ENCODE measurements at places on chromosomes 16 and 17.

DNA sequence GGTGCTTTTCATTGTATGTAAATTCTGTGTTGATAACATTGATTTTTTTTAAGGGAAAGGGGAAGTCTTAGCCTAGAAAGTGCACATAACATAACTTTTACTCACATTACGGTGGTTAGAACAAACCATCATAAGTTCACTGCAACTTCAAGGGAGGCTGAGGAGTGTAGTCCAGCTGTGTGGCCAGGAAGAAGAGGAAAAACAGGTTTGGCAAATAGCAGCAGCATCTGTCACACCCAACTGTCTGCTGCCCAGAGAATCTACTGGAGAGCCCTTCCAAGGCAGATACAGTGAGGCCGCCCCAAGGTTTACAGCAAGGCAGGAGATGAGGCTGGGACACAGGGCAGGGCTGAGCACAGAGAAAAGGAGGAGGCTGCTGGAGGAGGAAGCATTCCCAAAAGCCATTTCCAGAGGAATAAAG is 60.6 kb downstream of the AIPL1 start:
- no peak for DNase-seq

- no peak for DNase-seq
These were observed 2.5 kb downstream of the HOXB1 start for GRCh38 chr17:48528153-48528935.

DNA sequence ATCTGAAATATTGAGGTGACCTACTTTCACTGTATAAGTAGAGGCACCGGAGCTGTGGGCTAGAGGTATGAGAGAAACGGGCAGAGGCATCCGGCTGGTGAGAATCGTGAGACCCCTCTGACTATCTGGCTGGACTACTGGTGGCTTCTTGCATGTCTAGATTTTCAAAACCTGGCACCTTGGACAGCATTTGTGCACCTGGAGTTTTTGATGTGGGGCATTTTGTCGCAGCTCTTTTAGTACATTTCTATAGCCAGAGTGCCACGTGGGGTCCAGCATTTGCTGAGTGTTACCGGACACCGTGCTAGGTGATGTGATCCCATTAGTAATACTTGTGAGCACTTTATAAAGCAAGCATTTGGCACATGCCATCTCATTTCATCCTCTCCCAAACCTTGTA is 32.6 kb upstream of the SHISA9 start:
- no peak for DNase-seq

DNA sequence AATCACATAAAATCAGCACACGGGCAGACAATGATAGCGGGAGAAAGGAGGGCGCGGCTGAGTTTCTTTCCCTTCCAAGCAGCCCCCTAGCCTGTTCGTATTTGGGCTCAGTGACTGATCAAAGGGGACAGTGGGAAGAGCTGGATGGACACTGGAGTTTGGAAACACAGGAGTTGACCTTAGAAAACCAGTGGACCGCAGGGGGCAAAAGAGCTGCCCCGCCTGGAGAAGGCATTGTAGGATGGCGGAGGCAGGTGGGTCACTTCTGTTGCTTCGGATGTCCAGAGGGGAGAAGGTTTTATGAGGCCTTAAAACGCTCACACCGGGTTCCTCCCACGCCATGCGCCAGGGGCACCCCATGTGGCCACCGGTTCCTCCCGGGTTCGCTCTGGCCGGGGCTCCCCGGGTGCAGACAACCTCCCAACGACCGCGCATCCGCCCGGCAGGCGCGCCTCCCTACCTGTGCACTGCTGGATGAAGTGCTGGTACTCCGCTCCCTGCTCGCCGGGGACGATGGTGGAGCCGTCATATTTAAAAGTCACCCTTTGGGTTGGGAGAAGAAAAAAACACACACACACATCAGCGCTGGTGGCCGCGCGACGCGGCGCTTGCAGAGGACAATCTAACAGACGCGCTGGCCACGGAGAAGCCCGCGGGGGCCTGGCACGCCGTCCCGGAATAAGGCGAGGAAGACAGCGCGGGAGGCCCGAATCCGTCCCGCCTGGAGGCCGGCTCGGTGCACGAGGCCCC is 662 bp downstream of the COTL1 start:
- DNase-seq: peak; percentile 55
